ENCODE measurements at places on chromosomes 12 and 14. TPM values are rescaled to one million over a fixed set of nuclear protein-coding genes. Genes with fewer than 3 reads are reported as not detected.

Gene RNU4-1
- polyA plus RNA-seq: not detected

Gene USP30
- polyA plus RNA-seq: 22.7 TPM

Gene PRIMA1
- 9.2 TPM for polyA plus RNA-seq

DNA sequence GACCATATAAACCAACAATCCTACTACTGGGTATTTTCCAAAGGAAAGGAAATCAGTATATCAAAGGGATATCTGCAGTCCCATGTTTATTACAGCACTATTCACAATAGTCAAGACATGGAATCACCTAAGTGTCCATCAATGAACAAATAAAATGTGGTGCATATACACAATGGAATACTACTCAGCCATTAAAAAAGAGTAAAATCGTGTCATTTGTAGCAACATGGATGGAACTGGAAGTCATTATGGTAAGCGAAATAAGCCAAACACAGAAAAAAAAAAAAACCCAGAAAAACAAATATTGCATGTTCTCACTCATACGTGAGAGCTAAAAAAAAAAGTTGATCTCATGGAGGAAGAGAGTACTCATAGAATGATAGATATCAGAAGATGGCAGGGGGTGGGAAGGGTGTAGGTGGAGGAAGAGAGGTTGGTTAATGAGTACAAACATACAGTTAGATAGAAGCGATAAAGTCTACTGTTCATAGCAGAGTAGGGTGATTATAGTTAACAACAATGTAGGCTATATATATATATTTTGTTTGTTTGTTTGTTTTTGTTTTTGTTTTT, 49.3 kb downstream of the BCAT1 start:
- no peak for DNase-seq

- DNase-seq: peak; percentile 78
Observed at GRCh38 chr12:124814741-124815613, 48.7 kb downstream of the SCARB1 start.

GRCh38 chr14:32043624-32044023, 33.5 kb upstream of the ARHGAP5 start:
- no peak for DNase-seq

DNA sequence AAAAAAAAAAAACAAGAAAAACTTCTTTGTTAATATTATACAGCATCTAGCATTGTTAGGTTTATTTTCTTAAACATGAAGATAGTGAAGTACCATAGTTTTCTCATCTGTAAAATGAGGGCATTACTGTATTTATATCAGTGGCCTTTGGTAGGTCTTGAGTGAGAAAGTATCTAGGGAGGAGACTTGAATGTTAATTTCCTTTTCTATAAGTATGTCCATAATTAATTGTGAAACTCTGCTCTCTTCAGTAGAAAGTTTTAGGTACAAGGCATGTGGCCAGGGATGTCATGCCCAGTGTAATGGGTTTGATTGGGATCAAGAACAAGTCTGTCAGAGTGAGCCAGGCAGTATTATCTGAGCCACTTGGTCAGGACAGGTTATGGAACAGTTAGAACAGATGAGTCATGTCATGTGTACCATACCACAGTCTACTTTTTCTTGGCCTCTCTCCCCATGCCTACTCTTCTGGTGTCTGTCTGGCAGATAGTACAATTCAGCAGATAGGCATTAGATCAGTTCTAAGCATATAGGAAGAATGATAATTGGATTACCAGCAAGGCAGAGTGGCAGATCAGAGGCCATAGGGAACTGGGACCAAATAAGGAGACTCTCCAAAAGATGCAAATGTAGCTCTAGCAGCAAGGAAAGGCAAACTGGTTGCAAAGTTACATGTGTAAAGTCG, 30.4 kb downstream of the FBXO34 start:
- no peak for DNase-seq

DNA sequence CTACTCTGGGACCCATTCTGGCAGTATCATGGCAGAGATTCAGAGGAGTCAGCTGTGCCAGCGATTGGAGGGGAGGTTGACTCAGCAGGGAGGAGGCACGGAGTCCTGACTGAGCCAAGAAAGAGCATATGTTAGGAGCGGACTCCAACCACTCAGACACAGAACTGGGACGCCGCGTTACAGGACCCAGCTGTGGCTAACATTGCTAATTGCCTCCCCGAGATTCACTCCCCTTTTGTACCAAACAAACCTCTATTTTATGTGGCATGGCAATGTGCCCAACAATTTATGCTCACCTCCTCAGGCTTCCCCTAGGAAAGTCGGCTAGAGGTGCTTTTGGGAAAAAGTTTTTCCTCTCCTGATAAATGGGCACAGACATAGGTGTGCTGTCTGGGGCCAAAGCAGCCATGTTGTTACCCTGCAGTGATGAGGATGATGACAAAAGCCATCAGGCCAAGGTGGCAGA, 15.2 kb upstream of the CLIP1 start:
- DNase-seq: no peak

GRCh38 chr12:108783446-108783845, 52.1 kb upstream of the CORO1C start:
- DNase-seq: no peak

GRCh38 chr12:123427036-123427769, 9.3 kb downstream of the RILPL2 start:
- no peak for DNase-seq

DNA sequence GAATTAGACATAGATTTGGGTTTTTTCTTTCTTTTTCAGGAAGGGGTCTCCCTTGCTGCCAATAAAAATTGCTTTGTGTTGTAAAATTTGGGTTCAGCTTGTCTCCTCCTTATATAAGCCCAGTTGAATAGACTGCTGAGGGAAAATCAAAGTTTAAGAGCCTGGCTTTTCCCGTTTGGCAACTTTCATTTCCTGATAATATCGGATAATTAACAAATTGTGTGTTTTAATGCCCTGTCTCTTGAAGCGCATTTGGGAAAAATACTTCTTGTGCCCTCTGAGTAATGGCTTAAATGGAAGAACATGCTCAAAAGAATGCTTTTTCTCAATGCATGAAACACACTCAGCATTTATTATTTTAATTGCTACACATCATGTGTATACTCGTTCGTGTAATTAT, 198.0 kb upstream of the DCN start:
- DNase-seq: no peak

DNA sequence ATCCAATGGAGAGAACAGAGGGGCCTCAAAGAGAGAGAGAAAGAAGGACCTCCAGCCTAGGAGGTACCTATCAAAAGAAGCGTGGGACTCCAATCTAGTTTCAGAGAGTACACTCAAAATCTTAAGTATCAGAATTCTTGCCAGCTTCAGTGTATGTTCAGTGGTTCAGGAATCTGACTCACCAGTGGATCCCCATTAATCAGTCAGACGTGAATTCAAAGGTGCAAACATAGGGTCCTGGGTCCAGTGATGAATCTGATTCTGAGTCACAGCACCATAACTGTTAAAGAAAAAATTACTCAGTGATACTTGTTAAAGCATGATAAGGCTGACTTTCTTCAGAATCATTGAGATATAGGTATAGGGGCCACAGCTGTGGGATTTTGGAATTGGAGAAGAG, 33.2 kb downstream of the ETNK1 start:
- no peak for DNase-seq

Data from large intestine (tissue), 12 donors.